ENCODE measurements at places on chromosomes 12 and 14.

DNA sequence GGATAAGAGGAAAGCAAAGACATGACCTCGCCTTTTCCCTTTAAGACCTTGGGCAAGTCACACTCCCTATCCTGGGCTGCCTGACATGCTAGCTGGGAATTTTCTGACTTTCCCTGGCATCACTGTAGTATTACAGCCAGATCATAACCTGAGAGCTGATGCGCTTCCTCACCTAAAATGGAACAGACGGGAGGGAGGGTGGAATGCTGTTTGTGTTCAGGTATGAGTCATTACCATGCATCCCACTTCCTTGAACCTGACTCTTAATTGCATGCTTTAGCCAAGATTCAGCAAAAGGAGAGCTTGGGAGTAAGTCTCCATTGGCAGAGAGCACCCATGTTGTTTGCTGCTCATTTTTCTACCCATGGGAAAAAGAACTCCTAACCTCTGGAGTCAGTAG, 156.5 kb downstream of the KCNK10 start:
- DNase-seq = no peak

GRCh38 chr12:15779925-15780324, 9.3 kb downstream of the EPS8 start:
- DNase-seq = no peak

DNA sequence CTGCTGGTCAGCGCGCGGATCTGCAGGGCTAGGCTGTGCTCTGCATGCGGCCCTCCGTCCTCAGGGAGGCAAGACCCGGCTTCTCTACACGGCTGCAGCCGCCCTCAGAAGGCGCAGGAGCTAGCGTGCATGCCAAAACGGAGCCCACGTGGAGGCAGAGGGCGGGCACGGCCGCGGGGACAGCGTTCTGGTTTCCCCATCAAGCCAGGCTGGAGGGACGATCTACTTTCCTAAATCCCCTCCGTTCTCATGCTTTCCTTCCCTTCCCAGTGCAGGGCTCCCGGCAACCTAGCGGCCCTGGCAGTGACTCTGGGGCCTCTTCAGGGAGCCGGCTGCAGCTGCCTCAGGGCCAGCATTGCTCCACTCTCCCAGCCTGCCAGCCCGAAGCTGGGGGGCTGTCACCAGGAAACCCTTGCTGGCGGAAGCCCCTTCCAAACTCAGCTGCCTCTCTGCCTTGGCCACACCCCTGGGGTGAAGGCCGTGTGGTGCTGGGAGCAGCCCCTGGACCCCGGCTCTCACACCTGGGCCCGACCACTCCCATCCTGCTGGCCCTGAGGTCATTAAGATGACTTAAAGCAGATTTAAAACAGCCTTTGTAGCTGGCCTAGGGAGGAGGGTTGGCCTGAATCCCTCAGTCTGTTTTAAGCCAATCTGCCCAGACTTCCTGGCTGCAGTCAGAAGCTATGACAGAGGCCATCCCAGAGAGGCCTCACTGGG, 9.2 kb upstream of the GOLGA3 start:
- no peak for DNase-seq

DNA sequence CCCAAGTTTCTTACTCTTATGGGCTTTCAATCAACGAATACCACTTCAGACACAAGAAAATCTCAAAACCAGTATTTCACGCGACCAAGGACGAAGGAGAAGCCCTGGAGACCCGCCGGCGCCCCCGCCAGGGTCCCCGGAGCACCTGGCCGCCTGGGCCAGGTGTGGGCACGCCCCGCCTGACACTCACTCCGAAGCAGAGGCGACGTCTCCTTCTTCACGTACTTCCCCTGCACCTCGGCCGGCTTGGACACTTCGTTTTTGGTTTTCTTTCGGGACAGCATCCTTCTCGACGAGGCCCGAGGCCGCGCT, 466 bp downstream of the SAV1 start:
- DNase-seq = peak; percentile 55

GRCh38 chr14:97802430-97803373, 1005.5 kb downstream of the VRK1 start:
- DNase-seq = no peak

- DNase-seq = no peak
These were observed 7.7 kb downstream of the TBX3 start for GRCh38 chr12:114676142-114676741.

DNA sequence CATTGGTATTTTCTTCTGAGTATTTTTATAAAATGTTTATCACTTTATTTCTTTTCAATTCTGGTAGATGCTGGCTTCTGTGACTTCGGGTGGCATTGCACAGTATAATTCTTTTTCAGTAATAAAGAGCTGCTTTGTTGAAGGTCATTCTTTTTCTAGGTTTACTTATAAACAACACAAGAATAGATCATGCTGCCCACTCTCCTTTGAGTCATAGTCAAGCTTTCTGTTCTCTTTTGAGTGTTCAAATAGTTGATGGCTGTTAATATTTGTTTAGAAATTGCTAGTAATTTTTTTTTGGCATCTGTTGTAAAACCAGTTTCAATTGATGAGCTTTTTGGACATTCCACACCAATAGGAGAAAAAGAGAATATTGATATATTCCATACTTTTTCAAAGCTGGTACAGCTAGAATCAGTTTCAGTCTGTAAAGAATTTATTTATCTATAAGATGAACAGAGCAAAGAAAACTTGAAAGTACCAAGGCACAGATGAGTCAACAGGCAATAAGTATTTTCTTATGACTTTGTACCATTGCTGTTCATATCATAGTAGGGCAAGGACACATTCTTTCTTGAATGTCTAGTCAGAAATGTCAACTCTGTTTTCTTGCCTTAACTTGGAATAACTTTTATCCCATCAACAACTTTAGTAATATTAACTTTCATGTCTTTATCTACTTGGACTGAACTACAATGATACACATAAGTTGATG, 513.0 kb upstream of the SEL1L start:
- DNase-seq = no peak

GRCh38 chr12:74337951-74338350, 199.7 kb upstream of the ATXN7L3B start:
- DNase-seq = no peak

GRCh38 chr12:62250671-62251608, 9.3 kb upstream of the USP15 start:
- no peak for DNase-seq

DNA sequence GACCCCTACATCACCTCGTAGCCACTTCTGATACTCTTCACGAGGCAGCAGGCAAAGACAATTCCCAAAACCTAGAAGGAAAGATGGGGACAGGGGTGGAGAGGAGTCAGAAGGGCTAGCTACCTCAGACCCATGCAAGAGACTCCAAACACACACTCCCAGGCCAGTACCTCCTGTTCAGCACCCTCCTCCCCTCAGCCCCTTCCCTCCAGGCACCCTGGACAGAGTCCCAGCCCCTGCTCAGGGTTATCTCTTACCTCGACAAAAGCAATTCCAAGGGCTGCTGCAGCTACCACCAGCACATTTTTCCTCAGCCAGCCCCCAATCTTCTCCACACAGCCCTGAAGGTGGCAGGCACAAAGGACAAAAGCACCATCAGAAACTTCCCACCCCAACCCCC, 3.3 kb downstream of the CD63 start:
- DNase-seq = no peak

DNA sequence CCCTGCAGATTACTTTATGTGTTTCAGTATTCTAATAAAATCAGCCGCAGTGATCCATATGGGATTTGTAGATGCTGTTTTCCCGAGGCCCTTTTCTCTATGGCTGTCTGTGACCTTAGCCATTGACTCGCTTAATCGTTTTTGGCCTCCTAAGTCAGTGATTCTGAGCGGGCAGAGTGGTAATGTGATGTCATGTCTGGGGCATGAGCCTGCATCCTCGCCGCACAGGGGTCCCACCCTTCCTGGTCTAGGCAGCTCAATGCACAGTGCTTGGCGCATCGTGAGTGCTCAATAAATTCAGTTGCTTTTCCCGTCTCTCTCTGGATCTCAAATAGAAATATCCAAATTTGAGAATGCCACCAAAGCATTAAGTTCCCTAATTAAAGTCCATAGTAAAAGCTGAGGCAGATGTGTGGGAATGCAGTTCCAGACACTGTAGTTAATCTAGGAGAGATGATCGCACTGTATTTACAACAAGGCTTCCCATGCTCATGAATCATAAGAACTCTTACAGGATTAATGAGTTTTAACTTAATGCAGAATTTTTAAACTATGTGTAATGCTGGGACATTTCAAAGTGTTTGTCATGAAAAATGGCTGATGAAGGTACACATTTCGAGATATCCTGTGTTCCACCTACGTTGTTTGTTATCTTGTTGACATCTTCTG, 29.3 kb downstream of the HMGA2 start:
- DNase-seq = no peak

GRCh38 chr14:96421236-96421635, 29.3 kb downstream of the AK7 start:
- no peak for DNase-seq

- DNase-seq = no peak
These were observed 12.0 kb downstream of the EID3 start for GRCh38 chr12:104315326-104316224.

GRCh38 chr14:52076334-52076733, 7.5 kb upstream of the NID2 start:
- DNase-seq = no peak

- no peak for DNase-seq
These were observed 13.9 kb upstream of the BDKRB1 start for GRCh38 chr14:96242126-96242525.

DNA sequence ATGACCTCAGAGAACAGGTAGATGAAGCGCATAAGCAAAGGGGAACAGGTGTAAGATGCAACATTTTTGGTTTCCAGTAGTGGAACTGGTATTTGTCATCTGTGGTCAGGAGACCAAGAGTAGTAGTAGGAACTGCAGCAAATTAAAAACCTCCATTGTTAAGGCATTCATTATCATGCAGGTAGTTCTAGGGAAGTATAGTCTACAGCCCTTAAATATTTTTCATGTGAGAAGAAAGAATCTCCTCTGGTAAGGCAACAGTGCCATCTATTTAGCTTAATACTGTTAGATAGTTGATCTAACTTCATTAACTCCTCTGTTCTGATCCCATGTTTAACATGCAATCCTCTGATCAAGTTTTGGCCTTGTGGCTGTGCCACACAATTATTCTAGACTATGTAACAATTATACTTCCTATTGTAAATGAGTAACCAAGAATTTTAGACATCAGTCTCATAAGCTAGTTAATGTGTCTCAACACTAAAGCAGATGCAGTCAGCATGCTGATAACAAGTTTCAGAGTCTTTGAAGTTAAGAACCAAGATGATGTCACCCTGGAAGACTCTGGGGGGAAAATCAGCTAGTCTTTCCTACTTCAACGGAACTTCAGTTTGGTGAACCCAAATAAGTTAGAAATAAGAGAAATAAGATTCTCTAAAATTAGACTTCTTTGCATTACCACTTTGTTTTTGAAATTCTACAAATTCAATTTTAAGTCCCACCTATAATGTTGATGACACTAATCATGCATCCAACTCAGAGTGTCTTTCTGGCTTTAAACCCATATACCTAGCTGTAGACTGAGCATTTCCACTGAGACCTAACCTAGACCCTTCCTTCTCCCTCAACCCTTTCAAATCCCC, 70.9 kb downstream of the STXBP6 start:
- DNase-seq = no peak

GRCh38 chr12:132163911-132164288, 19.6 kb downstream of the NOC4L start:
- no peak for DNase-seq

DNA sequence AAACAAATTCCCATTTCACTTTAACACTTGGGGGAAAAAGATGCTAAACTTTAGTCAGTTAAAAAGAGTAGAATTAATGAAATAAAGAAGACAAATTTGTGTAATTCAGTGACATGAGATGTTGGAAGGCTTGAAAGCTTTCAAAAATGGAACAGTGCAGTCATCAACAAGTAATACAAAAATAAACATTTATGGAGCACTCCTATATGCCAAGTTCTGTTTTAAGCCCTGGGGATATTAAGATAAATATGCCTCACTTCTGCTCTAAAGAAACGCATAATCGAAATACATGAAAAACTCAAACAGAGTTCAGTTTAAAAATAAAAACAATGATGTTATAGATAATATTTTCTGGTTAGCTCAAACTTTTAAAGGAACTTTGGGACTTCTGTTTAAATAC, 93.0 kb downstream of the KCNH5 start:
- no peak for DNase-seq

GRCh38 chr12:47267571-47267970, 187.8 kb upstream of the AMIGO2 start:
- DNase-seq = no peak

- DNase-seq = peak; percentile 17
These were observed 12.9 kb upstream of the CALM1 start for GRCh38 chr14:90383731-90384542.

GRCh38 chr12:58414398-58414871, 473.1 kb downstream of the ATP23 start:
- DNase-seq = no peak

DNA sequence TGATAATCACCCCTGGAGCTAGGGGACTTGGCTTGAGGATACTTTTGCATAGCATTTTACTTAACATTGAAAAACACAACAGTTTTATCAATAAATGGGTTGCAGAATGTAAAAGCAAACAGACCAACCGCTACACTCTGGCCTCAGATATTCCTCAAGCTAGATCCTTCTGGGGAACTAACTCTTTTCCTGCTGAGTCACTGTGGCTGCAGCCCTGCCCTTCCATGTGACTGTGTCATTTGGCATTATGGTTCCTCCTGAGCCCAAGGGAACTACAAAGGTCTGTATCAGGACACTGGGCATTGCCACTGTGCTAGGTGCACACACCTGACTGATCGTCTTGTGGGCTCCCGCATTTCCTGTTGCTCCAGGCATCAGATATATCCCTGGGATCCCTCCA, 56.6 kb downstream of the TTC9 start:
- DNase-seq = no peak

GRCh38 chr12:57770734-57771133, 1.2 kb downstream of the METTL1 start:
- no peak for DNase-seq

- DNase-seq = no peak
These were observed 6.9 kb downstream of the PGF start for GRCh38 chr14:74948228-74949175.

- no peak for DNase-seq
These were observed 49.0 kb downstream of the ZC3H14 start for GRCh38 chr14:88611878-88612277.

DNA sequence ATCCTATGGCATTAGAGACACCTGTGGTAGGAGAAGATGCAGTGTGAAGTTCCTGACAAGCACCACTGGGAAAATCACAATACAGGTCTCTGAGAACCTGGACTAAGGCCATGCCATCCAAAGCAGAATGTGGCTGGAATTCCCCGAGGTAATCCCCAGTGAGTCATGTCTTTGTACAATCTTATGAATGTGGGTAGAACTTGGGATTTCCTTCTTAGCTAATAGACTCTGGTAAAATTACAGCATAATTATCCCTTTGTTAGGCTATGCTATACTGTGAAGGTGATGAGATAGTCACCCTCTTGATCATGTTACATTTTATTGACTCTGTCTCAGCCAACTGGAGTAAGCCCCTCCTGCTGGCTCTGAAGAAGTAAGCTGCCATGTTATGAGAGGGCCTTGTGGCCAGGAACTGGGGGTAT, 224.3 kb upstream of the DCN start:
- no peak for DNase-seq
